ENCODE measurements at places on chromosomes 1 and 21.

DNA sequence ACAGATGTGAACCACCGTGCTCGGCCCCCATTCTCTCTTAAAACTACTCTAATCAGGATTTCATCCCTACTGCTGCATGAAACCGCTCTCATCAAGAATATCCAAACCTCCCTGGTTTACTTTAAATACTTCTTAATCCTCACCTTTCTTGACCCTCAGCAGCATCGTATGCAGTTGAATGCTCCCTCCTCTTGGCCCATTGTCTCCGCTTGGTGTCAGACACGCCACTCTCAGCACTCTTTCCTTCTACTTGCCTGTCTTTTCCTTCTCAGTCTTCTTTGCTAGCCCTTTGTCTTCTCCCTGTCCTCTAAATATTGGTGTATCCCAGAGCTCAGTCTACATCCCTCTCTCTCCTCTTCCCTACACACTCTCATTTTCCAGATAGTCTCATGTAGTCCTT lies 314.9 kb downstream of the MRPL39 start:
- DNase-seq: no peak

- no peak for DNase-seq
Observed at GRCh38 chr1:163980394-163980793, 578.6 kb upstream of the PBX1 start.

DNA sequence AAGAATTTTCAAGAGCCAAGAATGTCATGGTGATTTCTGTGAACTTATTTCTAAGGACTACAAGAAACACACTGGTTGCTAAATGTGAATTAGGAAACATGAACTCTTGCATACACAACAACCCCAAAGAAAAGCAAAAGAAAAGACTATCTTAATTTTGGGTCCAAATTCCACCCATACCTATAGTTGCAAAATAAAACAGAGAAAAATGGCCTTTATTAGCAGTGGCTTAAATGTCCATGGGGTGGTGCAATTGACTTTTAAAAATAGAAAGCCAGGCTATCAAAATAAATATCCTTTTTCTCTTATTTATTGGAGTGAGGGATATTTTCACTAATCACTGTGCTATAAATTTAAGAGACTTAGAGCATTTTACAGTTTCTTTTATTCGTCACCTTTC lies 80.9 kb upstream of the DPYD start:
- DNase-seq: no peak

GRCh38 chr1:47569681-47570470 lies 132.0 kb downstream of the FOXD2 start:
- no peak for DNase-seq

DNA sequence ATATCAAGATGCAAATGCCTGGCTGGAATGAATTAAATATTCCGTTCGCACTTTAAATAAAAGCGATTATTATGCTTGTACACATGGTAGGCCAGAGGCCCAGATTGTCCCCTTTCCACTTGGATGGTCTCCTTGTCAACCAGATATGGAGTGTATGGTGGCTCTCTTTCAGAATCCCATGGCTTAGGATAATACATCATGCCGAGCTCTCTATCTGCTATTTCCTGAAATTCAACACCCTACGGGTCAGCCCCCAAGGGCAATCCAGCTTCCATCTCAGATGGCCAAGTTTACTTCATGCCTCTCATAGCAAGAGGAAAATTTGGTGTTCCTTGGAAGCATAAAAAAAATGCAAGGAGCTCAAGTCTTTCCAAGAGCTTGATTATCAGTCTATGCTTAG lies 25.4 kb upstream of the FMO1 start:
- DNase-seq: no peak

- no peak for DNase-seq
Observed at GRCh38 chr1:184556665-184557064, 169.8 kb downstream of the C1orf21 start.

DNA sequence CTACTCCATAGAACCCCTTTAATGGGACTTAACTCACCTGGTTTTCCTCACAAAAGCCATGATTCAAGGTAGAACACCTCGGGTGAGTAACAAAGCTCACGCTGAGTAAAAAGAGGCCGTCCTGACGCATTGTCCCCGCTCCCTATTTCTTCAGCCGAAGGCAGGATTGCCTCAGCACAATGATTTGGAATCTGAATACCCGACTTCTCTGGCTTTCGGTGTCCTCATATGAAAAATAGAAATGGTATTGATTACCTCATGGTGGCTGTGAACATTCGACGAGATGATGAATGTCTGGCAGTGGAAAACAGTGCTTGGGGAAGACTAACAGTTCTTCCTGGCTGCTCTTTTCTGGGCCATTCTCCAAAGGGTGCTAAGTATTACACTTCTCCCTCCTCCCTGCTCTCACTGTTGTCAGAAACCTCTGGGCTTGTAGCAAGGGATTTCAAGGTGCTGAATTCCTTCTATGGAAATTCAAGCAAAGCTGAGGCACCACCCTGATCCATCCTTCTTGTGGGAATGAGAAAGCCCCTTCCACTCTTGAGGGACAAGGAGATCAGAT lies 148.3 kb downstream of the C1orf94 start:
- no peak for DNase-seq

DNA sequence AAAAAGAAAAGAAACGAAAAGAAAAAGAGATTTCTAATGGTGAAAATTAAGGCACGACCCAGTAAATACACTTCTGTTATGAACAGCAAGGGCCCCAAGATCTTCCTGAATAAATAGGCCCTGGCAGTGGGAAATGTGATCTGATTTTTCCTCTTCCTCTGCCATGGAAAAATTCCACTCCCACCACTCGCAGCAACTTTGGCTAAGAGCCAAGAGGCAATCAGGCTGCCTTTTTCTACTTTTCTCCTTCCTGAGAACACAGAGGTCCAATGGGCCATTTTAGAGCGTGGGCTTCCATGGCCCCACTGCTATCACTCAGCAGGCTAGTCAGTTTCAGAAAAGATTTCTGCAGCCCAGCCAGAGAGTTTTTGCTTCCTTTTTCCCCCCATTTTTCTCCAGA lies 33.7 kb upstream of the AK4 start:
- no peak for DNase-seq

GRCh38 chr1:238404921-238405320 lies 514.2 kb upstream of the ZP4 start:
- DNase-seq: no peak

GRCh38 chr21:16241016-16241415 lies 511.2 kb downstream of the USP25 start:
- no peak for DNase-seq

- DNase-seq: peak; percentile 31
Observed at GRCh38 chr1:40625076-40625475, 40.4 kb downstream of the RIMS3 start.

DNA sequence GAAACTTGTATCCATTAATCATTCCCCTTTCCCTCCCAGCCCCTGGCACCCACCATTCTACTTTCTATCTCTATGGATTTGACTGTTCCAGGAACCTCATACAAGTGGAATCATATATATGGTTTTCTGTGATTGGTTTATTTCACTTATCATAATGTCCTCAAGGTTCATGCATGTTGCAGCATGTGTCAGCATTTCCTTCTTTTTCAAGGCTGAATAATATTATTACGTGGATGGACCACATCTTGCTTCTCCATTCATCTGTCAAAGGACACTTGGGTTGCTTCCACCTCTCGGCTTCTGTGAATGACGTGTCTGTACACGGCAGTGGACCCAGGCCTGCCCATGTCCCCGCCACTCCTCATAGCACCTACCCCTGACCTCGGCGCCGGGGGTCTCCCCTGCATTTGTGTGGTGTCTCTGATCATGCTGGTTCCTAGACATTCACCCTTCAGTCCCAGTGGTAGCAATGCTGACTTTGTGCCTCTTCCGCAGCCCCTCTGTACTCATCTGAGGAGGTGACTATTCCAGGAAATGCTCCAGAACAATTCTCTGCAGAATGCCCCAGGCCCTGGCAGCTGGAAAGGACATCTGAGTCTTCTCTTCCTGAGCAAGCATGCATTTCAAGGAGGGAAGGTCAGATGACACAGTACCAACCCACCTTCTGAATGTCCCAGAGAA lies 136.9 kb downstream of the PSMG1 start:
- no peak for DNase-seq

DNA sequence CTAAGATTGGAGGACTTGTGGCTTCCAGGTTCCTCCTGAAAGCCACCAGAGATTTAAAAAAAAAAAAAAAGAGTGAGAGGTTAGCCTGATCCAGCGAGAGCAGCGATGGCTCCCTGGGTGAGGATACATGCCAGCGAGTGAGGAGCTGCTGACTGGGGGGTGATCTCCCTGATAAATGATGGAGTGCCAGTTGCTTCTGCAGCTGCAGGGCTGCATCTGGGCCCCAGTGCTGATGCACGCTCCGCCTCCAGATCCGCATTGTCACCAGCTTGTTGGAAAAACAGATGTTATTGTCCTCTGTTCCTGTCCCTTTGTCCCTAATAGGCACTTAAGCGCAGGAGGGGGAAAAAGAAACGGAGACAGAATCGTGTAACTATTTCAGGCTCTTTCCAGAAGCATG lies 28.6 kb downstream of the UBIAD1 start:
- DNase-seq: no peak

DNA sequence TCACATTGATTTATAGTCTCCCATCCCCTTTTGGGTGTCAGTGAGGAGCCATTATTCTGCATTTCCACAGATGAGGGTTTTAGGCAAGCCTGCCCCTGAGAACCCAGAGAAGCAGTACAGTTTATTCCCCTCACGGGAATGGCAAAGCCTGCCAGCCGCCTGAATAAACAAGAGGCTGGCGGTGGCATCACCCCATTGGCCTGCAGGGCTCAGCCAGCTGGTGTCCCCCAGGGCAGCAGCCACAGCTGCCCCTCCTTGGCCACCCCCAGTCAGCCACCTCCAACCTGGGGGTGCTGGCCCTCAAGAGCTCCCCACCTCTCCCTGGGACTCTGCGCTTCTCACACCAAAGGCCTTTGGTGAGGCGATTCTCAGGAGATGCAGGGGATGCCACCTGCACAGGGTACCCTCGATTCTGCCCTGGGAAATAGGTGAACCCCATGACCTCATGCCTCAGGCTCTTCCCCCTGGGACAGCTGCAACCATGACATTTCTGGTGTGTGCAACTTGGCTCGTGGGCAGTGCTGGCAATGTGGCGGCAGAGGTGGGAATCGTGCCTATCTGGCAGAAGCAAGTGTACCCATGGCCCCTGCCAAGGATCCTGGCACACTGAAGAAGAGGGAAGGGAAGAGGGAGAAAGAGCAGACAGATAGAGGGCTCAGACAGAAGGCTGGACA lies 14.0 kb downstream of the OLFML2B start:
- DNase-seq: no peak

GRCh38 chr1:165856021-165856420 lies 28.6 kb downstream of the UCK2 start:
- DNase-seq: no peak

DNA sequence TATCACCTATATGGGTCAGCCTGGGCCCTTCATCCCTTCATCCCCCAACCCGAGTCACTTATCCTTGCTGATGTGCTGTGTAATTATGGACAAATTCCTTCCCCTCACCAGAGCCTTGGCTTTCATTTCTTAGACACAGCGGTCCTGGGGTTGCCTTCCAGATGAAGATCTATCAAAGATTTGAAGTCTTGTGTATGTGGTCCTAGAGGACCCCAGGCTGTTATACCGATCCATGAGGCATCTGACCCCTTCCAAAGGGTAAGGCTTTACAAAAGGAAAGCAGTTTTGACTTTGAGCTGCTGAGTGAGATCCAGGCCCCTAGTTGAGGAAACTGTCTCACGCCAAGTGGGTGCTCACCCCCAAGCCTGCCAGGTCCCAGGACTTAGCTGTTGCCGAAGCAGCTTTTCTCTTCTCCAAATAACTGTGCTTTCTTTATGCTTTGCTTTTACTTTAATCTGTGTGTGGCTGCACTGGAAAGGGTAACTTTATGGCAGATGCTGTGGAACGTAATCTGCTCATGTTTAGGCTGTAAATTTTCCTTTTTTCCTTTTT lies 37.6 kb downstream of the MAN1C1 start:
- no peak for DNase-seq

DNA sequence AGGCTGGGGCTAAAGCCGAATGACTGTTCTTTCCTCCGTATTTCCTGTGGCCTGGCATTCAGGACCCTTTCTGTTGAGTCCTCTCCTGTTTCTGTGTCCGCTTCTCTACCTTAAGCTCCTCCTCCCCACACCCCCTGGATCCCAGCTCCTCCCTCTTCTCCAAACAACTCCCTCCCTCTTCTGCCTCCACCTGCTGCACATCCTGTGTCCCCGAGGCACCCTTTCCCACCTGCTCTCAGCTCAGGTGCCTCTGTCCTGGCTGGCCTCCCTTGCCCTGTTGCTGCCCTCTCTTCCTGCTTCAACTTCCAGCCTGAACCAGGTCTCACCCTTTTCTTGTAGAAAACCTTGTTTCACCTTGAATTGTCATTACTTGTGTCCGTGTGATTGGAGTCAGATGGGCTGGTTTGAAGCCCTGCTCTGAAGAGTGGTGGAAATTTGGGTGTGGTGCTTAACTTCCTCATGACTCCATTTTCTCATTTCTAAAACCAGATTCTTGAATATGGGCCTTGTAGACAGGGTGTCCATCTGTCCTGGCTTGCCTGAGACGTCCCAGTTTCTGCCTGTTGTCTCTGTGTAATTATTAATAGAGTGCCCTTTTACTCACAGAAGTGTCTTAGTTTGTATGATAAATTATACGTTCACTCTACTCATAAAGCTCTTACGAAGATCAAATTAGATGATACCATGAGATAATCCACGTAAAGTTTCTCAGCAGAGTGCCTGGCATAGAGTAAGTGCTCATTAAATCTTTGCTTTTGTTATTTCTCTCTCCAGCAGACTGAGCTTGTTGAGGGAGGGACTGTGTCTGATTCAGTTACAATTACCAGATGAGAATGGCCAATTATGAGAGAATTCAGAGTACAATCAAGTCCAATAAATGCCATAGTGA lies 58.9 kb upstream of the TRABD2B start:
- DNase-seq: no peak

DNA sequence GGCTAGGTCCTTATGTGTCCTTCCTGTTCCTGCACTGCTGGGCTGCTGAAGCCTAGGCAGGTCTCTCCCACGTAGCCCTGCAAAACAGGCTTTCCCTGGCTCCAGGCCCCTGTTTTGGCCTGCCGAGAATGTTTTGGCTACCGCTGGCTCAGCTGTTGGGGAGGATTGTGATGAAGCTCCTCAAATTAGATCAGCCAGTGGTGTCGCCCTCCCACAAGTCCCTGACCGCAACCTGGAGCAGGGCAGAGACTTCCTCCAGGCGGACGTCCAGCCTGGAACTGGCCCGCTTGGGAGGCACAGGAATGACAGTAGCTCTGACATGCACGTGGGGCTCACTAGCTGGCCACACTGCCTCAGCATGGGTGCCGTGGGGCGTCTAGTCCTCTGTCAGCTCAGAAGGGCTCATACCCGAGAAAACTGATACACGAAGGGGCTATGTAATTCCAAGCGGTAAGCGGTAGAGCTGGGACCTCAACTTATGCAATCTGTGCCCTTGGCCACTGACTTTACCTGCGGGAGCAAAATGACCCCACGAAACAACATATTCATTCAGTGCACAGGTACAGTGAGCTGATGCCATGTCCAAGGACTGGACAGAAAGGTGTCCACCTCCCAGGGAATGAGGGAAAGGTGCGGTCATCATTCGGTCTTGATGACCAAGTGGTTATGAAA lies 26.6 kb downstream of the DHRS3 start:
- no peak for DNase-seq

DNA sequence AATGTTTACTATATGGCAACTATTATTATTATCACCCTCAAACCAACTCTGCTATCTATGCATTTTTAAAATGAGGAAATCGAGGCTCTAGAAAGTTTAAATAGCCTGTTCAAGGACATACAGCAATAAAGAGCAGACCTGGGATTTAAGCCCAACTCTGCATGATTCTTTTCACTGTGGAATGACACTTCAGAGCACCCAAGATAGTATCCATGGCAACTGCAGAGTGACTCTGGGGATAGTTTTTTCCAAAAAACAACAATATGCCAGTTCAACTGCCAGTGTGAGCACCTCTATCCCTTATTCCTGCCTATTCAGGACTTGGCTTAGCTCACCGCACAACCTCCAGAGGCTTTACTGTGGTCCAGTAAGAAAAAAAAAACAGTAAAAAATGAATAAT lies 293.9 kb downstream of the BRINP2 start:
- no peak for DNase-seq

Data from stimulated activated CD4-positive, alpha-beta T cell treated with anti-CD3 and anti-CD28 coated beads, Interleukin-1b, Interleukin-23, amount 100 ng/mL, for 48 hours (primary cell).